Activated CD8-positive, alpha-beta memory T cell treated with anti-CD3 and anti-CD28 coated beads, Interleukin-2, amount 50 U/mL, for 48 hours (primary cell): ENCODE measurements at places on chromosomes 2 and 18.

DNA sequence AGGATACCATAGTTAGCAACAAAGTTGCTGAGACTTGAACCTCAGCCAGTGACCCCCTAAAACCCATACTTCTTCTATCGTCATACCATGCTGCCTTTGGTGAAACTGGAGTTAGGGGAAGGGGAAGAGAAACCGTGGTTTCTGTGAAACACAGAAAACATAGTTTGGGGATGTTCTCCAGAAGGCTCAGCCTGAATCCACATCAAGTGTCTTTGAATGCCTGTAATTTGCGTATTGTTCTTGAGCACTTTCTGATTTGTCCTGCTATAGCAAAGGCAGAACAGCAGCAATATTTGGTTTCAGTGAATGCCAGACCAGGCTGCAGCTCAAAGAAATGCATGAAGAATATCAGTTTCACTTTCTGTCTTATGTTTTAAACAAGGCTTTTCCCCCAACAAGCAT lies 258.7 kb downstream of the TTC32 start:
- no peak for DNase-seq

GRCh38 chr18:36589857-36590543 lies 238.8 kb downstream of the TPGS2 start:
- DNase-seq: no peak

DNA sequence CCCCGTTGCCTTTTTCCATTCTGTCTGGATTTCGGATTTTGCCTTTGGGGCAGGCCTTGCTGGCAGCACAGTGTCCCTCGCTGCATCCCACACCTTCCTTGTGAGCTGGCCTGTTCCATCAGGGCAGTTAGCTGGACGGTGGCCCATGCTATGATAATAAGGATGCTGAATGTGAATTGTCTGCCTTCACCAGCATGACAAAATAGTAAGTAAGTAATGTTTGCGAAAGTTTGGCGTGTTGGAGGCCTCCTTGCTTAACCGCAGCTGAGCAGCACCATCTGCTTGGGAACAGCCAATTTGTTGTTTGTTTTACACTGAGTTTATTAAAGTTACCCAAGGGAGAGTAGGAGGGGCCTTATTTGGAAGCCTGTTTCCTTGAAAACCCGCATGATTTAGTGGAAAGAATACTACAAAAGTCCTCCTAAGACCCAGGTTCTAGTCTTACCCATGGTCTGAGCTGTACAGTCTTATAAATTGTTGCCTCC lies 469.7 kb upstream of the FANCL start:
- no peak for DNase-seq

DNA sequence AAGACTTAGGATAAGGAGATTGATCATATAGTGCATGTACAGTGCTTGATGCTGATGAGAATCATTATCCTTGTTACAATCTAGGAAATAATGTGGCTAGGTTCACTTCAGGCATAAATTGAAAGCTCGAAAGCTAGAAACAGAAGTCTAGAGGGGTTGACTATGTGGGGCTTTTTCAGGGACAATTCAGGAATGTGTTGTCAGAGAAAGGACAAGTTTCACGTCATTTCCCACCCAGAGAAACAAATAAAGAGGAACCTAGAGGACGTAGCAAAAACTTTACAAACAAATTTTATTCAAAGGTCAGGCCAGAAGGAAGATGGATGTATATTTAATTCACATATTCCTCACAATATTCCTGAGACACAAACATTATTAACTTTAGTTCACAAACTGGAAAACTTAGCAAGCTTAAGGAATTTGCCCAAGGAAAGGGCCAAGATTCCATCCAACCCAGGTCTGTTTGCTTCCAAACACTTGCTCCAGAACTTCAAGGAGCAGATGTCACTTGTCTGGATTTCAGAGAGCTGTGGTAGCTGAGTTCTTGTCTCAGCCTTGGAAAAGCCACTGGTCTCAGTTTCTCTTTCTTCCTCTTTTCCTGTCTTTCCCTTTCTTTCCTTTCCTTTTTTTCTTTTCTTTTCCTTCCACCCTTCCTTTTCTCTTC lies 7.4 kb downstream of the CYRIA start:
- DNase-seq: no peak

DNA sequence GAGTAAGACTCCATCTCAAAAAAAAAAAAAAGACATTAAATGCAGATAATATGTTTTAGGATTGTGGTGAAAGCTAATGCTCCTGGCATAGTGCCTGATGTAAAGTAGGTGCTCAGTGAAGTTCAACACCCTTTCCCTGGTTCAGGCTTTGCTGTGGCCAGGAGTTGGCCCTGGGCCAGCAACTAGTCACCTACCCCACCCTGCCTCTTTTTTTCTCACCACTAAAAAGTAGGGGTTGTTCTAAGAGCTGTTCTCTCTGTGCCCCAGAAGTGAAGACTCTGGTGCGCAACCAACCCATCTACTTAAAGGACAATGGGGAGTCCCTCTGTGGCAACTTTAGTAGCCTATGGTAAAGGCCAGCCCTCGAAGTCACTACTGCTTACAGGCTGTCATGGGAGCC lies 75.9 kb downstream of the DNMT3A start:
- DNase-seq: no peak
